ENCODE measurements at places on chromosomes 7 and 10. TPM values are rescaled to one million over a fixed set of nuclear protein-coding genes. Genes with fewer than 3 reads are reported as not detected.

ZMIZ2 gene
- total RNA-seq: 21.5 TPM

ODAD2 gene
- total RNA-seq: 1.7 TPM

TBX20 gene
- not detected for total RNA-seq

VAX1 gene
- not detected for total RNA-seq

CXCL12 gene
- total RNA-seq: 19.4 TPM

FKBP9 gene
- total RNA-seq: 104 TPM

CYP3A5 gene
- total RNA-seq: not detected

INSYN2A gene
- total RNA-seq: 0.07 TPM

STEAP2 gene
- total RNA-seq: 0.80 TPM

EPO gene
- not detected for total RNA-seq

NEUROG3 gene
- not detected for total RNA-seq

MMP21 gene
- not detected for total RNA-seq

C10orf67 gene
- not detected for total RNA-seq

ZSCAN25 gene
- total RNA-seq: 16.0 TPM

CARD11 gene
- total RNA-seq: 0.27 TPM

DNAJB9 gene
- total RNA-seq: 18.5 TPM

HOXA9 gene
- total RNA-seq: 24.6 TPM

CPA2 gene
- total RNA-seq: not detected

C7orf33 gene
- not detected for total RNA-seq

IL15RA gene
- 52.3 TPM for total RNA-seq

CFAP43 gene
- total RNA-seq: 0.15 TPM

ZDHHC6 gene
- 22.1 TPM for total RNA-seq

ASB15 gene
- not detected for total RNA-seq

OR2A5 gene
- not detected for total RNA-seq

CNPY1 gene
- total RNA-seq: not detected

TRIL gene
- total RNA-seq: 0.64 TPM

SYT15 gene
- 0.20 TPM for total RNA-seq

ERVW-1 gene
- not detected for total RNA-seq
